Right ventricle myocardium superior (tissue), 1 donor: ENCODE measurements at places on chromosomes 1 and 21.

- no peak for DNase-seq
Measured at GRCh38 chr21:39034590-39035536, 148.4 kb downstream of the PSMG1 start.

DNA sequence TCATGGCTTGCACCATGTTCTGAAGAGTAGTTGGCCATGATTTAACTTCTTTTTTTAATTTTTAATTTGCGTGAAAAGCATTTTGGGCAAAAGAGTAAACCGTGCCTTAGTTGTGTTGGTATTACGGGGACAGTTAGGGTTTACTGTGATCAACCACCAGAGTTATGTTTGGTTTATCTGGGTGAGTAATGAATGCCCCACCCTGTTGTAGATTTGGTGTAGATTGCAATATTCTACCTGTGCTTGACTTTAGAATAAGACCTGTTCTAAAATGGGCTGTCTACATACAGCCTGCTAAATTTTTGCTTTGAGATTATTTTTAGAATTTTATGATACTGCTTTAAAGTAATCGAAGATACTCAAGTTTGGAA is 1.4 kb downstream of the USP25 start:
- DNase-seq = no peak

GRCh38 chr1:181152892-181153633 is 64.6 kb downstream of the IER5 start:
- peak; percentile 92 for DNase-seq

GRCh38 chr1:82162486-82163420 is 362.0 kb downstream of the ADGRL2 start:
- DNase-seq = no peak

- no peak for DNase-seq
Measured at GRCh38 chr21:42232176-42232825, 13.4 kb downstream of the ABCG1 start.
